Activated B cell treated with CpG ODN at 0.5 μM for 24 hours (primary cell): ENCODE measurements at places on chromosomes 5 and 9. TPM values are rescaled to one million over a fixed set of nuclear protein-coding genes. Genes with fewer than 3 reads are reported as not detected.

DNA sequence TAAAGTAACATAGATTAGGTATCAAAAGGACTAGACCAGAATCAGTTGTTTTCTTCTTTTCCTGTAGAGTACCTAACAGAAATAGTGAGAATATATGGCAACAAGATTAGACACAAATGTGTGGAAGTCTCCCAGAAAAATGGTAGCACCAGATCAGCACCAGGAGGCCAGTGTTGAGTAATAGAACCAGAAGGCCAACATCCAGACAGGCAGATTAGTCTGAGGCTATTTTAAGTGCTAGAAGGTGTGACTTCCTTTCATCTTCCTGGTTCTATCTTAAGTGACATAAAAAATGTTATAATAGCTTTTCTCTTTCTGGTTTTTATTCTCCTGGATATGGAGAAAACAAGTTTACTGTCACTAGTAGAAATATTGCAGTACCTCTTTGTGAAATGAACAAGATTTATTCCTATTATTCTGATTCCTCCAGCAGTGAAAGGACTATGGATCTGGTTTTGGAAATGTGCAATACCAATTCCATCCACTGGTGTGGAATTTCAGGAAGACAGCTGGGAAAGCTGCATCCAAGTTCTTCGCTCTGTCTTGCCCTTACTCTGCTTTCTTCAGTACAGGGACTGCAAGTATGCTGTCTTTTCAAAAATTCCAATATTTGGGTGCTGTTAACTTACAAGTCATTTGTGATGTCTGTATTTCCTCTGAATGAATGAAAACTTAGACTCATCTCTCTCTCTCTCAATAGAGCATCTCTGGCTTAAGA lies 39.1 kb downstream of the SHLD3 start:
- H3K36me3 ChIP-seq = peaks cover 40% of the 10 kb centered on the region
- DNase-seq = no peak
- H3K27me3 ChIP-seq = no peaks in the 10 kb centered on the region
- no peak overlapping the region for H3K27ac ChIP-seq
- no peak overlapping the region for H3K4me3 ChIP-seq

DNA sequence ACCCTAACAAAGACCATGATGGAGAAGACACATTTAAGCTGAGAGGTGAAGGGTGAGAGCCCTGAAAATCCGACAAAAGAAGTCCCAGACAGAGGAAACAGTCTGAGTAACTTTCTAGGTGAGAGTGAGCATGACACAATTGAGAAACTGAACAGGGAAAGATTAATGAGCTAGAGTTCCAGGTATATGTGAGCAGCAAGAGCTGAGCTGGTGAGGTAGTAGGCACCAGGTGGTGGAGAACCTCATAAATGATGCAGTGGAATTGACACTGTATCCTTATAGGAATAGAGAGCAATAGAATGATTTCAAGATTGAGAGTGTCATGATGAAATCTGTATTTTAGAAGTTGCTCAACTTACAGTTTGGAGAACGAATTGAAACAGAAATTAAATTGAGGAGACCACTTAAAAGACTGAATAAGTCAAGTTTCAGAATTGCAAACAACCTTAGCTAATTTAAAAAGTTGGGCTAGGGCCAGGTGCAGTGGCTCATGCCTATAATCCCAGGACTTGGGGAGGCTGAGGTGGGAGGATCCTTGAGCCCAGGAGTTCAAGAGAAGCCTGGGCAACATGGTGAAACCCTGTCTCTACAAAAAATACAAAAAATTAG lies 89.8 kb downstream of the NREP start:
- no peak overlapping the region for H3K4me3 ChIP-seq
- H3K4me1 ChIP-seq = no peaks in the 10 kb centered on the region
- peaks cover 1% of the 10 kb centered on the region for H3K27me3 ChIP-seq
- H3K27ac ChIP-seq = no peak overlapping the region
- H3K36me3 ChIP-seq = no peaks in the 10 kb centered on the region
- no peak for DNase-seq

DNA sequence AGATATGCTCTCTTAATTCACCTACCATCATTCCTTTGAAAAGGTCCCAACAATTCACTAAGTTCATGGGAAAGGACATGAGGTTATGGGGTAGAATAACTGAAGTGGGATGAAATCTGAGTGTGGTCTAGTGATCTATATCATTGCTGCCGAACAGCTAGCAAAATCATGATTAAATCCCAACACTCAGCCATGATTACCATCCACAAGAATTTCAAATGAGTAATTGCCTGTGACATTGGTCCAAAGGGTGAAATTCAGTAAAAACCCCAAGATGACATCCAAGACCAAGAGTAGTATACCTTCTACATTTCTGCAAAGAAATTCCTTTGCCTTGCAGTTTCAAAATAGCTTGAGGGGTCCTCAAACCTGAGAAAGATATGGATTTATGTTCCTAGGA lies 225.6 kb downstream of the SPOCK1 start:
- no peaks in the 10 kb centered on the region for H3K4me1 ChIP-seq
- H3K27me3 ChIP-seq = no peaks in the 10 kb centered on the region
- no peak overlapping the region for H3K4me3 ChIP-seq
- no peak overlapping the region for H3K27ac ChIP-seq
- DNase-seq = no peak

The DTWD2 gene
- total RNA-seq = 3.5 and 4.0 TPM in 2 replicates

GRCh38 chr5:143244000-143244736 lies 159.3 kb downstream of the NR3C1 start:
- no peak for DNase-seq
- H3K27ac ChIP-seq = no peak overlapping the region
- H3K4me1 ChIP-seq = no peaks in the 10 kb centered on the region
- H3K36me3 ChIP-seq = no peaks in the 10 kb centered on the region
- no peak overlapping the region for H3K4me3 ChIP-seq
- no peaks in the 10 kb centered on the region for H3K27me3 ChIP-seq

DNA sequence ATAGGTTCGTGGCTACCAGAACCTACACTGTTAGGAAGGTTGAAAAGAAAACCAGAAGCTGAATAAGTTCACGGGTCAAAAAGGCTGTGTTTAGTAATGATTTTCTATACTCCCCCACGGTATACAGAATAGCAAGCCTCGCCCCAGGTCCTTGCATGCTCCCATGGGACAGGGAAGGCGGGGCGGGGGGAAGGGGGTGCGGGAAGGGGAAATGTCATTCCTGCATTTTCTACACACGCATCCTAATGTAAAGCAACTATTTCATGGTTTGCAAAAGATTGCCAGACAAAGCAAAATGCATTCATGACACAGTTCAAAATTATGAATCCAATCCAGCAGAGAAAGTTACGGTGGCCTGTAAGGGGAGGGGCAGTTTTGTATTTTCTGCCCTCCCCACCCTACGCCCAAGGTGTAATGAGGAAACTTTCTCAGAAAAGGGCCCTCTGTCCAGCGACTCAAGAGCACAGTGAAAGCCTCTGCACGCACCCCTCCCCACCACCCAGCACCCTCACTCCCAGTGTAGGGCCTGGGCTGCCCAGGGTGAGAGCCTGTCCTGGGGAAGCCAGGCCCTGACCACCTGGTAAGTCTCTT lies 105.2 kb downstream of the ROR2 start:
- H3K4me1 ChIP-seq = peaks cover 20% of the 10 kb centered on the region
- H3K27ac ChIP-seq = no peak overlapping the region
- no peak overlapping the region for H3K4me3 ChIP-seq
- DNase-seq = no peak
- no peaks in the 10 kb centered on the region for H3K36me3 ChIP-seq

DNA sequence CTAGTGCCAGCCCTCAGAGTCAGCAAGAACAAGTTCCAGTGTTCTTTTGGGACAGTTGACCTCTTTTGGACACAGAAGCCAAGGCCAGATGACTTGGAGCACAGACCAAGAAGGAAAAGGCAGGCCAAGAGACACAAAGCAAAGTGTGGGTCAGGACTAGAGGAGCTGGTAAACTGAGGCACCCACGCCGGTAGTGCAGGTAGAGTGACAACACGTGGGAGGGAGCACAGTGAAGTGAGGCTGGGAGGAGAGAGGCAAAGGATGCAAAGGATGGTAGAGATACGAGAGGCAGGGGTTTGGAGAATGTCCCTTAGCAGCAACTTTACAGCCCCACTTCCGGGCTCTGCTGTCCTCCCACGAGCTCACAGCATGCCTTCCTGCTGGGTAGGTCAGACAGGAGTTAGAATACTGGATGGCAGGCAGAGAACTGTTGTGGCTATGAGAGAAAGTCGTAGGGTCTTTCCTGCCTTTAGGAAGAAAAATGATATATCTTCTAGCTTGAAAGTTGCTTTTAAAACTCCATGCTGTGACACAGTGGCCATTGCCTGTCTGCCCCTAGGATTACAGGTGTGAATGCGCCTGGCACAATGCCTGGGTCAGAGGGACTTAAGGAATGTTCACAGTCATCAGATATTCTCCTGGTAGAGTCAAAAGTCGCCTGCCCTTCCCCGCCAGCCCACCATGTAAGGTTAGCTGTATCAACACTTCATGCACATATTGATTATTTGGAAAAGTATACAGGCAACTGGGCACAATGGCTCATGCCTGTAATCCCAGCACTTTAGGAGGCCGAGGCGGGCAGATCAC lies 97.9 kb downstream of the PDE8B start:
- no peak overlapping the region for H3K27ac ChIP-seq
- no peaks in the 10 kb centered on the region for H3K4me1 ChIP-seq
- no peak overlapping the region for H3K4me3 ChIP-seq

DNA sequence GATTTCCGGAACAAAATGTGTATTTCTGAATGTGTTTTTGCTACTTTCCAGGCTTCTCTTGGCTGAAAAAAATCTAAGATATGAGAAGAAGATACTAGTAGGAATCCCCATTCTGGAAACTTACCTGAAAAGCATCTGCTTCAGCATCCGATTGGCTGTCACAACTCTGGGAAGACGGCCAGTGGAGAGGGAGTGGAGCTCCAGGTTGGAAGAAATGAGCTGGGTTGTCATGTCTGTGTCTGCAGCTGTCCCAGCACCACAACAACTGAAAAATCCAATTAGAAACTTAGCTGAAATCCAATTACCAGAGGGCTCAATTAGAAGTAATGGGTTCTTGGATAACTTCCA lies 3.0 kb downstream of the PSMB7 start:
- DNase-seq = no peak
- no peak overlapping the region for H3K27ac ChIP-seq
- H3K27me3 ChIP-seq = no peaks in the 10 kb centered on the region
- H3K36me3 ChIP-seq = peaks cover 73% of the 10 kb centered on the region
- H3K4me3 ChIP-seq = no peak overlapping the region

The CNOT8 gene
- total RNA-seq = 48.6 and 57.3 TPM in 2 replicates

GRCh38 chr9:15374825-15375224 lies 47.9 kb upstream of the SNAPC3 start:
- H3K4me3 ChIP-seq = no peak overlapping the region
- H3K27me3 ChIP-seq = peaks cover 15% of the 10 kb centered on the region
- H3K27ac ChIP-seq = no peak overlapping the region

GRCh38 chr9:117290856-117291622 lies 123.8 kb downstream of the ASTN2 start:
- H3K4me3 ChIP-seq = no peak overlapping the region
- DNase-seq = no peak
- H3K36me3 ChIP-seq = no peaks in the 10 kb centered on the region
- no peaks in the 10 kb centered on the region for H3K27me3 ChIP-seq
- H3K27ac ChIP-seq = no peak overlapping the region
- no peaks in the 10 kb centered on the region for H3K4me1 ChIP-seq

The EGR1 gene
- 10.9 and 14.2 TPM in 2 replicates for total RNA-seq

- H3K4me3 ChIP-seq = no peak overlapping the region
- H3K4me1 ChIP-seq = no peaks in the 10 kb centered on the region
- no peak overlapping the region for H3K27ac ChIP-seq
- no peaks in the 10 kb centered on the region for H3K36me3 ChIP-seq
Observed at GRCh38 chr9:101673642-101674041, 64.8 kb downstream of the GRIN3A start.

The DYNC2I2 gene
- total RNA-seq = 58.0 and 60.2 TPM in 2 replicates

DNA sequence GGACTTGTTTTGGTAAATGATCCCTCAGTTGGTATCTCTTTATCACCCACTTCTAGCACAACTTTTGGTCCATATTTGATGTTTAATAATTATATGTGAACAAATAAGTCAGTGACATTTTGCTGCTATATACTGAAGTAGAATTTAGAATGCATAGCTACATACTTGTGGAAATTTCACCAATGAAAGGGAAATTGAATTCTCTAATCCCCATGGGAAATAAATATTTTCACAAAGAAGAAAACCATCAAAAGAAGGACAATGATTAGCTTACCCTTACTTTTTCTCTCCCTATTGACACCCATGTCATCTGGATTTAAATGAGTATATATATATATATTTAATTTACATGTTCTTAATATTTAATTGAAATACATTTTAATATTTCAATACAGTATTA lies 94.3 kb upstream of the DAB2 start:
- H3K36me3 ChIP-seq = no peaks in the 10 kb centered on the region
- DNase-seq = no peak
- H3K27ac ChIP-seq = no peak overlapping the region
- H3K27me3 ChIP-seq = peaks cover 2% of the 10 kb centered on the region
- H3K4me1 ChIP-seq = no peaks in the 10 kb centered on the region
- H3K4me3 ChIP-seq = no peak overlapping the region

The FOXD4L5 gene
- total RNA-seq = 0.49 and 0.75 TPM in 2 replicates

GRCh38 chr5:31270396-31270795 lies 76.9 kb downstream of the CDH6 start:
- no peak overlapping the region for H3K4me3 ChIP-seq
- DNase-seq = no peak
- H3K27ac ChIP-seq = no peak overlapping the region
- H3K27me3 ChIP-seq = no peaks in the 10 kb centered on the region
- H3K36me3 ChIP-seq = no peaks in the 10 kb centered on the region

The CD74 gene
- total RNA-seq = 5,323 and 5,628 TPM in 2 replicates

GRCh38 chr5:228886-229285 lies 10.8 kb downstream of the SDHA start:
- no peaks in the 10 kb centered on the region for H3K27me3 ChIP-seq
- H3K36me3 ChIP-seq = peaks cover 86% of the 10 kb centered on the region
- no peaks in the 10 kb centered on the region for H3K4me1 ChIP-seq
- no peak overlapping the region for H3K4me3 ChIP-seq

GRCh38 chr5:80174790-80175189 lies 81.1 kb downstream of the SERINC5 start:
- H3K27me3 ChIP-seq = no peaks in the 10 kb centered on the region
- H3K36me3 ChIP-seq = peaks cover 36% of the 10 kb centered on the region
- no peak for DNase-seq
- H3K4me1 ChIP-seq = no peaks in the 10 kb centered on the region

DNA sequence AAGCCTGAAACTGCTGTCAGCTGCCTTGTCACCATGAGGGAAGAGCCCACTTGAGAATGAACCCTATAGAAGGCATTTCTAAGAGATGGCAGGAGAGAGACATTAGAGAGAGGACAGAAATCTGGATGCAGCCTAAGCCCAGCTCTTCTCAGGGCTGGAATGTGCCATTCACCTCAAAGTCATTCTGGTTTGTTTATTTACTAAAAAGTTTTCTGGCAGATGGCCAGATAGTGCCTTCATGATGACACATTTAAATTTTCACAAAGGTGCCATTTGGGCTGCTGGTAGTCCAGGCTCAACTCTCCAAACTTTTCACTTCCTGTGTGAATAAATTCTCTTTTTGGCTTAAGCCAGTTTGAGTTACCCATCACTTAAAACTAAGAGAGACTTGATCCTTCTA lies 144.6 kb upstream of the ZNF366 start:
- DNase-seq = no peak
- H3K27ac ChIP-seq = no peak overlapping the region
- no peaks in the 10 kb centered on the region for H3K27me3 ChIP-seq
- H3K4me3 ChIP-seq = no peak overlapping the region

- no peaks in the 10 kb centered on the region for H3K36me3 ChIP-seq
- H3K4me3 ChIP-seq = no peak overlapping the region
- peaks cover 5% of the 10 kb centered on the region for H3K27me3 ChIP-seq
- DNase-seq = no peak
- no peaks in the 10 kb centered on the region for H3K4me1 ChIP-seq
- no peak overlapping the region for H3K27ac ChIP-seq
Observed at GRCh38 chr5:74541381-74541781, 99.1 kb downstream of the ENC1 start.

The SERINC5 gene
- total RNA-seq = 4.4 and 5.3 TPM in 2 replicates

- H3K4me1 ChIP-seq = peaks cover 6% of the 10 kb centered on the region
- H3K4me3 ChIP-seq = peak within 1 kb of the TSS; percentile 79
- H3K27me3 ChIP-seq = peaks cover 43% of the 10 kb centered on the region
- no peaks in the 10 kb centered on the region for H3K36me3 ChIP-seq
- no peak within 1 kb of the TSS for H3K27ac ChIP-seq
Observed at GRCh38 chr9:97038611-97039513, at the start of gene CTSV. Gene CTSV, minus strand, starts transcription at chr9:97039142. Its CDS starts 1,099 bp downstream, at chr9:97038043.
